SK-N-SH treated with all-trans-retinoic acid at 6 μM for 48 hours (cell line): ENCODE measurements at places on chromosomes 16 and 17.

- ATAC-seq: no peak
Observed at GRCh38 chr16:21186326-21186691, 25.1 kb downstream of the ZP2 start.

DNA sequence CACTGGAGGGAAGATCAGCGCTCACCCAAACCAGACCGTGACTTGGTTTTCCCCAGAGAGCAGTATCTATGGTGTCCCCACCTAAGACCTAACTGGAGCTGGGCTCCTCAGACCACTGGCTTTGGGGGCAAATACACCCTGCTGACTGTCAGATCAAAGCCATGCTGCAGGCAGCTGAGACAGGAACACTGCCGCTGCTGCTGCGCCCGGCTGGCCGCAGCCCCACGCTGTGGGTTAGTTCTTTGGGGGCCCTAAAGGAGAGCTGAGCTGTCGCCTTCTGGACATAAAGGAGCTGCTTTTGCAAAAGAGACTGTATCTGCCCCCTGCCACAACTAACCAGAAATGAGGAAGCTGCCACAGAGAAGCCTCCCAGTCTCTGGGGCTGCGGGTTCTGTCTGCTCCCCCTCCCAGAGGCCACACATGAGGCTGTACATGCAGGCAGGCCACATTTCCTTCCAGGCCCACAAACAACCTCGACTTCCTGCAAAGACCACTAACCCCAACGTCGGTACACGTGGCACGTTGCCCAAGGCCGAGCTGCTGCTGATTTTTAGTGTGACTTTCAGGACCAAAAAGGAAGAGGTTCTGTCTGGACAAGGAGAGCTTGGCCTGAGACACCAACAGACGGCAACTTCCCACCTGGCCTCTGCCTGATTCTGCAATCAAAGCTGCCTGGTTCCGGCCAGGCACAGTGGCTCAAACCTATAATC is 18.2 kb upstream of the ABR start:
- ATAC-seq: no peak

DNA sequence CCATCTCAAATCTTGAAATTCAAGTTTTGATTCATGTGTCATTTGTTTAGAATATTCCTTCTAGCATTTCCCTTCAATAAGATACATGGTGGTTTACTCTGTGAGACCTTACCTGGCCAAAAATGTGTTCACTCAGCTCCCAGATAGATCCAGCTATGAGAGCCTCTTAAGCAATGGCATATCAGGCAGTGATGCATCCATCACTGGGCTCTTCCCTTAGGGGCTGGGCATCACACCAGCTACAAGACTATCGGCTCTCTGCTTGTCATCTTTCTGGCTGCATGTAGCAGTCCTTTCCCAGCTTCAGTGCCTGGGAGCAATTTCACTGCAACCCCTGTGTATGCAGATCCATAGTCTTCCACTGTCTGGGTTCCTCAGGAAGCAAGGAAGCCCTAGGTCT is 40.6 kb downstream of the GOSR1 start:
- no peak for ATAC-seq

DNA sequence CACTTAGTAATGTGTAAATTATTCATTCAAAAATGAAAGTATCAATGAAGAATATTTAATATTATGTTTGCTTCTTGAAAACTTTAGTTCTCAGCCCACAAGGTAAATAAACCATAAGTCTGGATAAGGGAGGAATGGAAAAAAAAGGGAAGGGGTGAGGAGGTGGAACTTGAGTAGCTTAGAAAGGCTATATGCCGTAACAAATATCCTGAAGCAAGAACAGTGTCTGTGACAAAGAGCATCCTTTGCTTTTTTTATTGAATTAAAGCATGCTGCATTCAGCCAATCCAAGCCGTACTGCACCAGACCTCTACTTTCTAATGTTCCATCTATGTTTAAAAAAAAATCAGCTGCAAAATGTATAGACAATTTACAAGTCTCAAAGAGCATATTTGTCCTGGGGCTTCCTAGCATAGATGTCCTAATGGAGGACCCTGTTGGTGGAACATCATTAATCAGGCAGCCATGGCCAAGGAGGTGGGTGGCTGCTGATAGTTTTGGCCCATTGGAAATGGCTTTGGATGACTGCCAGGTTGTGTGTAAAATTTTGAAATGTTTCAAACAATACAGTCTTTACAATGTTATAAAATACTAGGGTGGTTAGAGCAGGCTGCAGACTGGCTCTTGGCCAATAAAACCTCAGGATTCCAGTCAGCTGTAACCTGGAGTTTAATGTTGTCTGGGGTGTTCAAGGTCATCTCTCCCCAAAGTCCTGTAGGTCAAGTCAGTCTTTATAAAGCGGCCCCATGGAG is 895.8 kb upstream of the SOX9 start:
- peak; percentile 27; the same call in 2 of the 3 replicates for ATAC-seq

GRCh38 chr17:67633751-67634211 is 84.0 kb upstream of the NOL11 start:
- ATAC-seq: no peak

DNA sequence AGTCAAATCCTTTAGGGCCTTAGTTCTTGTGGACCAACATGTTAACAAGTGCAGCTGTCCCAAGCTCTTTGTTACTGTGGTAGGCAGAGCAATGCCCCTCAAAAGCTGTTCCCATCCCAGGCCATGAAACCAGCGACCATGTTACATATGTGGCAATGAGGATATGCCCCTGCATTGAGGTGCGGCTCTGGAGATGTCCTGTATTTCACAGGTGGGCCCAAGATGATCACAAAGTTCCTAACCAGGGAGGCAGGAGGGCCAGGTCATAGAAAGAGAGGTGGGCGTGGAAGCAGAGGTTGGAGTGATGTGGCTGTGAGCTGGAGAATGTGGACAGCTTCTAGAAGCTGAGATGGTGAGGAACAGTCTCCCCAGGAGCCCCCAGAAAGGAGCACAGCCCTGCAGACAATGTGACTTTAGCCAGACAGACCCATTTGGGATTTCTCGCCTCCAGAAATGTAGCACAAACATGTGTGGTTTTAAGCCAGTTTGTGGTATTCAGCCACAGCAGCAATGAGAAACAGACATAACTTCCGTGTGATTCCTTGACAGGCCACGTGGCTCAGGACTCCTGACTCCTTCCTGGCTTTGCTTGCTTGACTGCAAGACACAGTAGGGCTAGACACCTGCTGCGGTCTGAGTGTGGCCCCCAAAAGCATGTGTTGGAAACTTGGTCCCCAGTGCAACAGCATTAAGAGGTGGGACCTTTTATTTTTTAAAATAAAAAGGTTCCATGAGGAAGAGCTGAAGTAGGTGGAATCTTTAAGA is 778.3 kb downstream of the KCNJ18 start:
- no peak for ATAC-seq

DNA sequence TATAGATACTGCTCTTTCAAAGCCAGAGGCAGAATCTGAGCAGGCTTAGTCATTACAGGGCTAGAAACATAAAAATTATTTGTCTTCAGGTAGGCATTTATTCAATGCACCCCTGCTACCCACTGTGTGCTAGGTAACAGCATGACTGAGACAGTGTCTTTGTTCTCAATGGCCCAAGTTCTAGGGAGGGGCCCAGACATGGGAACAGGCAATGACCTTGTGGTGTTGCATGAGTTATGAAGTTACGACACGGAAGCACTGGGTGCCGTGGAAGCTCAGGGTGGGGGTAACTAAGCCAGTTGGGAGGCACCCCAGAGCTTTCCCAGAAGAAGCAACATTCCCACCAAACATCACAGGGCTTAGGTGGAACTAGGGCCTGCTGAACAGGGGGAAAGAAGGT is 87.0 kb downstream of the CPPED1 start:
- no peak for ATAC-seq

- no peak for ATAC-seq
Observed at GRCh38 chr16:75103994-75104393, 12.6 kb downstream of the LDHD start.

- no peak for ATAC-seq
Observed at GRCh38 chr17:80481284-80482057, 5.1 kb upstream of the NPTX1 start.

DNA sequence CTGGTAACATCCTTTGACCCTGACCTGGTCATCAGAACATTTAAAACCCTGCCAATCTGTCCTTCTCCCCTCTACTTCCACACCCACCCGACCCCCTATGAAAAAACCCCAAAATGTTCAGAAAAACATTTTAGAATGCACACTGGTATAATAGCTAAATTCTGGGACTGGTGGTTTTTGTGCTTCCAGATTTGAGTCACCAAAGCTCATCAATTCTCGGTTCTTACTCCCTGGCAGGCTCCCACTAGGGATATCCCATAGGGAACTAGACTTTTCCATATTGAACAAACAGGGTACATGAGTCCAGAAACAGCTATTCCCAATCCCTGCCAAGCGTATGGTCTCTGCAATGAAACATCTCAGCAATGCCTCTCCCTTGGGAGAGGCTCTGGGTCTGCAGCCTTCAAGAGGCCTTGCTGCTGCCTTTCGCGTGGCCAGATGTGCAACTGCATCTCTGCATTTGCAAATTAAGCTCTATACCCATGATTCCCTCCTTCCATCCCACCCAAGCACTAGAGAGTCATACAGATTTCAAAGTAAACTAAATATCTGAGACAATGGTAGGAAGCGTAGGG is 67.7 kb downstream of the SMG6 start:
- no peak for ATAC-seq

DNA sequence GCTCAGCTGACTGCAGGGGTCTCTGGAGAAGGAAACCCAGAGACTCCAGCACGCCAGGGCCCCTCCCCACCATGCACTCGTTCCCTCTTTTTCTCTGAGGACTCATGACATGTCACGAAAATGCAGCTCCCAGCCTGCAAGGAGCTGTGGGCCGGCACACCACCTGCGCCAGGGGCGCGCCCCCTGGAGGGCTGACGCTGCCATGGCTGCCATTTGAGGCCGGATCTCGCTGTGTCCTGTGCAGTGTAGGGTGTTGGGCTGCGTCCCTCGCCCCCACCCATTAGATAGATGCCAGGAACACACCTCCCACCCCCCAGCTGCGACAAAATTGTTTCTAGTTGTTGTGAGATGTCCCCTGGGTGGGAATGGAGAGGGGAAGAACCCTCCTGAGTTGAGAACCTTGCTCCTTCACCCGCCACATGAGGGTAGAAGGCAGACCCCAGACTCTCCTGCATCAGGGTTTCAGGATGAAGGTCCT is 8.2 kb downstream of the SYNGR2 start:
- peak; percentile 84 for ATAC-seq

GRCh38 chr17:39772987-39773934 is 35.5 kb downstream of the GRB7 start:
- no peak for ATAC-seq

DNA sequence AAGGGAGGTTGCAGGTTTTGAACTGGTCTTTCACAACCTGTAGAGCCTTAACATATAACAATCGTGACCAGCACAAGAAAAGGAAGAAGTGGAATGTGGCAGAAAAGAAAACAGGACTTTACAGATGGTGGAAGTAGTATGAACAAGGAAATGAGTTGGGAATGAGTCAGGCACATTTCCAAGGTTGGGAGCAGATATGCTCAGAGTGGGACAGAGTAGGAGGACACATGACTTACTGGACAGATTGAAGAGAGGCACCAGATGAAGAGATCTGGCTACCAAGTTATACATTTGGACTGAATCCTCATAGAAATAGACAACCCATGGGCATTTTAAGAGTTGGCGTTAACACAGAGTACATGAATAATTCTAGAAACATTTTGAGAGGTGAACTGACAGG is 95.3 kb downstream of the ZNF18 start:
- no peak for ATAC-seq

DNA sequence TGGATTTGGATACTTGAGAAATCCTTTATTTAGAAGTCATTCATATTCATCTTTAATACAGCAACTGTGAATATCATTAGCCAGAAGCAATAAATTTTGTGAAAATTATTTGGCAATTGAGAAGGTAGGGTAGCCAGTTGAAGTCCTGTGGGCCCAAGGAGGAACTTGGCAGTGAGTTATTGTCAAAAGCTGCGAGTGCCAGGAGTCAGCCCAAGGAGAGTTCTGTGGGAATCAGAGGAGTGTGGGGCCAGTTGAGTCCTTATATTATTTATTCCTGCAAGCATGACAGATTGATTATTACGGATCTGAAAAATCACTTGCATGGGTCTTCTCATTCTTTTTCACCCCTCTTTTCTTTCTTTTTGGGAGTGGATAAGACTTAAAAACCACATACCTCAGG is 38.3 kb downstream of the PRKCA start:
- ATAC-seq: no peak

DNA sequence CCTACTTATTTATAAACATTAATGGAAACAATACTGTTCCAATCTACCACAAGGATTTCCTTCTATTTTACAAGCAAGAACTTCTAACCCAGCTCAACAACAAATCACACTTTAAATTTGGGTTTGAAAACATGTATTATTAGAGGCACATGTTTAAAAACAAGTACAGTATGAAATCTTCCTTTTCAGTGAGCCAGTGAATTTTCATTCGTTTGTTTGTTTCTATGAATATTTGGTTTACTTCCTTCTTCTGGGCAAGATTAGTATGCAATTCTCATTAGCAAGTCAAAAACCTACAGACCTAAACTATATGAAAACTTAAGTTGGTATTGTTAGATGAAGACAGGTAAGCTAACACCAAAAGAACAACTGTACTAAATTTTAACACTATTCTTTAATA is 25.7 kb downstream of the SLFN12 start:
- no peak for ATAC-seq

- no peak for ATAC-seq
Observed at GRCh38 chr16:12881182-12881581, 20.2 kb upstream of the SHISA9 start.

DNA sequence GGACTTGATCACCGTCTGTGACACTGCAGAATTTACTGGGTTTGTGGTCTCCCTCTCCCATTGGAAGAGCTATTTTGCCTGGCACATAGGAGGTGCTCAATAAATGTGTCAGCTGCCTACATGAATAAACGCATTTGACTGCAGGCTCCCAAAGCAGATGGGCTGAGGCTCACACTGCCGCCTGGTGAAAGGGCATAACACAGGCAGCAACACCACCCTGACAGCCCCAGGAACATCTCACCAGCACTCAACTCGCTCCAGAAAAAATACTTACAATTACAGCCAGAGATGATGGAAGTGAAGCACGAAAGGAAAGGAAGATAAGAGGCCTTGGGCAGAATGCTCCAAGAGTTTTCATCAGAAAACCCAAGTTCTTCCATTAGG is 73.9 kb downstream of the RPH3AL start:
- ATAC-seq: no peak

DNA sequence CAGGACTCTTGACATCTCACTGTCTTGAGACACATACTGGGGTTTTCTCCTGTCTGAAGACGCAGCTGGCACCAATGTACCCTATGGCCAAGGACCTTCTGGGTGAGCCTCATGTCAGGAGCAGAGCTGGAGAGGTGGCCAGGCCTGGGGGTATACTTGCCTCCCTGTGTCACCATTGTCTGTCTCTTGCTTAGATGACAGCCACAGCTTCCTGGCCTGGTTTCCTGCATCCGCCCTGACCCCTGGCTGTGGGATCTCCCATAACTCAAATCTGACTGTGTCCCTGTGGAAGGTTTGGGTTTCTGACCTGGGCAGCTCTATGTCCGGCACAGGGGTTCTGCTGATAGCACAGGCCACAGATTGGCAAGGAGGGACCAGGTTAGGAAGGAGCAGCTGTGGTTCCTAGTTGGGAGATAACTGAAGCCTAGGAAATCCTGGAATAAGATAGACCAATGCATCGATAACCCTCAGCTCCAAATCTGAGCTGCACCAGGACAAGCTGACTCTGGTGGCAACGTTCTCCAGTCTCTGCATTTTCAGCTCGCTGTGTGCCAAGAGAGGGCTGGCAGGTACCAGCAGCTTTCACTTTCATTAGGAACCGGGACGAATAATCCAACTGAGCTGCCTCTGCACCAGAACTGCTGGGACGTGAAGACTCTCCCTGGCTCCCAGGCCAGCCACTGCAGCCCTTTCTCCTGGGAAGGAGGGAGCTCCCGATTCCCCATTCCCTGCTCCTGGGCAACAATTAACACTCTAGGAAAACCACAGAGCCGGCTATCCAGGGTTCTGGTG is 5.0 kb downstream of the DEXI start:
- no peak for ATAC-seq

- ATAC-seq: peak; percentile 60
Observed at GRCh38 chr16:84667600-84668309, 19.4 kb downstream of the KLHL36 start.
